ENCODE measurements at places on chromosomes 4 and X.
A peak's percentile ranks its signal among the peaks of the same experiment; 100 is the strongest.

- DNase-seq = no peak
Observed at GRCh38 chr4:68267433-68267944, 22.0 kb upstream of the TMPRSS11B start.

DNA sequence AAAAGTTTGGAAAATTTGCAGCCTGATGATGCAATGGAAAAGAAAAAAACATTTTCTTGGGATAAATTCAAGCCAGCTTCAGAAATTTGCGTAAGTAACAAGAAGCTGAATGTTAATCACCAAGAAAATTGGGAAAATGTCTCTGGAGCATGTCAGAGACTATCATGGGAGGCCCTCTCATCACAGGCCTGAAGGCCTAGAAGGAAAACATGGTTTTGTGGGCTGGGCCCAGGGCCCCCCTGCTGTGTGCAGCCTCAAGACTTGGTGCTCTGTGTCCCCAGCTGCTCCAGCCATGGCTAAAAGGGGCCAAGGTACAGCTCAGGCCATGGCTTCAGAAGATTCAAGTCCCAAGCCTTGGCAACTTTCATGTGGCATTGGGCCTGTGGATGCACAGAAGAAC, 1049.8 kb upstream of the GRIA3 start:
- no peak for DNase-seq

- no peak for DNase-seq
Observed at GRCh38 chr4:90069151-90069550, 58.0 kb upstream of the CCSER1 start.

DNA sequence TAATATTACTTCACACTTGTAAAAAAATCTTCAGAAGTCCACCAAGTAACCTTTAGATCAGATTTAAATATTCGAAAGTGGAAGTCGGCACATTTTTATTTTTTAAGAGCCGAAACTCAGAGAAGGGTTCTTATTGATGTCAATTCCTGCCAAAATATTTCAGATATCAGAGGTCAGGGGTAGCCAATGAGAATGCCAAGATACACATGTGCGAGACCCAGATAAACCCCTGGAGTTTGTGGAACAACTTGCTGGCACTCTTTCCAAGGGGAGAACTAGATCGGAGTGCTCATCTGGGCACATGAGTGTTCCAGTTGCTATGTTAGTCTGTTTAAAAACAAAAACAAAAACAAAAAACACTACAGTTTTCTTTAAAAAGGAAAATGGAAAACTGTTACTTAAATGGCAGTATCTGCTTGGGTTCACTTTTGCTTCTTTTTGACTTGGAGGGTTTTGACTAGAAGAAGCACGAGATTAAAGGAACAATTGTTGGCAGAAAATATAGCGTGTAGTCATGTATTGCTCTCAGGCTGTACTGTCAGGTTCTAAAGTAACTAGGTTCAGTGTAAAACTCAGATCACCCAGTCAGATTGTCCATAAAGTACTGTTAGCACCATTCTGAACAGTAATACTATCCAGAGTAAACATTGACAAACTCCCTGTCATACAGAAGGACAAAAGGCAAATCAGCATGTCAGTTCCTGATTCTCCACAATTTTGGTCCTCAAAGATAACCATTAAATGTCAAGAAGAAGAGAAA, 188.0 kb upstream of the PACRGL start:
- DNase-seq = no peak

- no peak for DNase-seq
Observed at GRCh38 chr4:58553031-58553430, 1442.8 kb upstream of the IGFBP7 start.

DNA sequence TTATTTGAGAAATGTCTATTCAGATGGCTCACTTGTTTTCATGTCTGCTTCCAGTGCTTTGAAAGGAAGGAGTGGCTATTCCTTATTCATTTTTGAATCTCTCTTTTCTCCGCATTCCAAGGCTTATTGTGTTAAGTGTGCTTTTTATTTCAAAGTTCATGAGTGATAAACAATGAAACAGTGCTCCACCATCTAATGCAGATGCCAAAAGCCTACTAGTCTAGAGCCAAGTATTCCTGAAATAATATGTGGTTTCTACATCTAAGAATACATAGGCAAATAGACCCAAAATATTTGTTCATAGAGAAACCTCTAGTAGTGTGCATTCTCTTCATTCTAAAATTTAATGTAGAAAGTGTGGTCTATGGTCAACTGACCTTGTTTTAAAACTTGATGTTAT, 187.3 kb downstream of the GABRB1 start:
- no peak for DNase-seq

DNA sequence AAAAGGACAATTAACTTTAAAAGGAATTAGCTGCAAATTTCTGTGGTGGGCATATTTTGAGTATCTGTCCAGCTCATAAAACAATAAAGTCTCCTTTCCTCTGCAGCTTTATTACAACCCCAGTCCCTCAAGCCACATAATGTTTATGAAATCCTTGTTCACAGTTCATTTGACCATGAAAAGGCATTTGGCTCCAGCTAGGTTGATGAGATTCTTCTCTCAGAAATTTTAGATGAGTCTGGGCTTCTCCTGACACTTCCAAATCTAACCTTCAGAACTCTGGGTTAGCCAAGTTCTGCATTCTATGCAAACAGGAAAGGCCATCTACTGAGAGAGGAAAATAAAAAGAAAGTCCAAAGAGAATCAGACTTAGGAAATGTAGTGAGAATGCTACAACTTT, 156.8 kb downstream of the GRXCR1 start:
- no peak for DNase-seq

DNA sequence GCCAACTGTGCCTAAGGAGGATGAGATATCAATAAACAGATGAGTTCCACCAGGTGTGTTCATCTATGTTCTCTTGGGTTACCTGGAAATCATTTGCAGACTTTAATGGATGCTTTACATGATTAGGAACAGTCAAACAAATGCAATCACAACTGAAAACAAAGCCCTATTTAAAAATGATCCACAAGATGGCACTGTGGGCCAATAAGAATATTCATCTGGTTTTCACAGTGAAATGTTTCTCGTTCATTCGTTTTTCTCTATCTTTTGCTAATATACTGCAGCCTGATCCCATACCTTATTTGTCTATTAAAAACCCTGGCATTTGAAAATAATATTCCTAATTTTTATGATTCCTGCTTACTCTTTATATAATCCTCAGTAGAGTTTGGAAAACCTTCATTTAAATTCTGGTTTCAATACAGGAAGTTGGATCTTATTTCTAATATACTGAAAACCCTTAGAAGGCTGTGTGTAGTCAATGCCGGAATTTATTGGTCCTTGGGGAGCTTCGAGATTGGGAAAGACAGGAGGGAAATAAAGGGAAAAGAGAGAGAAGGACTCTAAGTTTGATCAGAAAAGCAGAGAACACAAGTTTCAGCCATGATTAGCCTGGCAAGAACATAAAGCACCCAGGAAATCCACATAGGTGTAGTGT, 63.8 kb upstream of the TAPT1 start:
- DNase-seq = peak; percentile 58

- DNase-seq = no peak
Observed at GRCh38 chr4:29051381-29051965, 1668.7 kb upstream of the PCDH7 start.

- DNase-seq = peak; percentile 15
Observed at GRCh38 chr4:663438-664428, 10.3 kb downstream of the ATP5ME start.

GRCh38 chr4:53788011-53788410, 196.7 kb upstream of the LNX1 start:
- no peak for DNase-seq

Measured in NB4 (cell line).